IMR-90 (cell line): ENCODE measurements at places on chromosomes 5 and 9. TPM values are rescaled to one million over a fixed set of nuclear protein-coding genes. Genes with fewer than 3 reads are reported as not detected.

DNA sequence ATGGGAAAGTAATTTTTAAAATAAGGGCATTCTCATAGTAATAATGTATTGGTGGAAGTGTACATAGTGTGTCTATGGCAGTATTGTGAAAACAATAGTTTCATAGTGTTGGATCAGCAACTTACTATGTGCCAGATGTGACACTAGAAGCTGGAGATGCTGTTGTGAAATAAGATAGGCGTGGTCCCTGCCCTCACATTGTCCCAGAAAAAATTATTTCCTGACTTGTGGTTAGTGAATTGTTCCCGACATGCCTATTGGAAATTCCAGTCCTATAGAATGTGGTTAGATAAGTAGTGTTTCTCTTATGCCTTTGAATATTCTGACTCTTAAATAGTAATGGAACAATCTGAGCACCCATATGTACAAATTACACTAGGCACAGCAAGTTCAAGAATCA is 55.3 kb upstream of the MTAP start:
- DNase-seq: no peak

SPINK1 gene
- not detected in 2 replicates for total RNA-seq

DNA sequence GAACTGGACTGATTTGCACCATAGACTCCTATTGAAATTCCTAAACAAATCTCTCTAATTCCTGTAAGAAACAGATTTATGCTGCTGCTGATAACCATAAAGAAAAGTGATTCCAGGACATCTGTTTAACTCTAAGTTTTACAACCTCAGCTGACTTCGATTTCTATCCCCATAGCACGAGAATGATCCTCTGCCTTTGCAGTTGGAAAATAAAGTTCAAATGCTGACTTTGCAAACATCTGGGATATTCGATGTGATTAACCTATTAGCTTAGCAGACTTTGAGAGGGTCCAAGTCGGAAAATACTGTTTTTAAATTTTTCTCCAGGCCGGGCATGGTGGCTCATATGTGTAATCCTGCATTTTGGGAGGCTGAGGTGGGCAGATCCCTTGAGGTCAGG is 247.3 kb downstream of the PSAT1 start:
- no peak for DNase-seq

DNA sequence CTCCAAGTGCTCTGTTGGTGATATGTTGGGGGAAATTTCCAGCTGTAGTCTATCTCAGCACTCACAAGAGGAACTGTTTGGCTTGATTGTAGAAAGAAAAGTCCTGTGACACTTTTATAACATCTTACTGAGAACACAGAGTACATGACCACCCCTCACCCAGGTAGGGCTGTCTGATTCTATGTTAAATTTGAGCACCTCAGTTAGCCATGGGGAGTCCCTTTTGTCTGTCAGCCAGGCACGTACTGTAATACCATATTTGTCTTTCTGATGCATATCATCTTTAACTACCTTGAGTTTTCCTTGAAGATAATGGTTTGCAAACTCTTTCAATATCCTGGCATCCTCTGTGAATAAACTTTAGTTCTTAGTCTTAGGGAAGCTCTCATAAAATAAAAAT is 164.5 kb downstream of the IZUMO3 start:
- no peak for DNase-seq

PROP1 gene
- not detected in 2 replicates for total RNA-seq

DNA sequence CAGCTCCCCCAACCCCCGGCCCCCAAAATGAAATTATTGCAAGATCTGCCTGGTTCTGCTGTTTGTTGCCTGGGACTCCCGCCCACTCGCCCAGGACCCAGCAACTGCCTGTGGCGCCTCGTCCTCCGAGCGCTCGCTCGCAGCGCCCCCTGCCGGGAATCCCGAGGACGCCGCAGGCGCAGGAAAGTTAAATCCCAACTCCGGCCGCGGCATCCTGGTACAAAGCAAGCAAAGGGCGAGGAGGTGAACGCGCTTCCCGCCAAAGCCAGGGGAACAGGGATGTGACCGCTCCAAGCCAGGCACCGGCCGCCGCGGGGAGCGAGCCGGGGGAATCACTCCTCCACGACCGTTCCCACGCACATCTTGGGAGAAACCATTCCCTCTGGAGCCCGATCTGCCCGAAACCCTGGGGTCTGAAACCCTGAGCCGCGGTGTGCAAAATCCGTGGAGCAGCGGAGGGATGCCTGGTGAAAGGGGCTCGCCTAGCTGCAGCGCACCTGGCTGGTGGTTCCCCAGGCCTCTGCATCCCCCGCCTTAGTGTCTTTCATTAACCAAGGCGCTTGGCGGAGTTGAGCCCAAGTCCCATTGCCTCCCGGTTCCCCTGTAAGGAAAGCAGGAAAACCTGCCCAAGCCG is 1.3 kb downstream of the SEMA5A start:
- DNase-seq: peak; percentile 80

ITGA1 gene
- 74.4 and 95.2 TPM in 2 replicates for total RNA-seq

DNA sequence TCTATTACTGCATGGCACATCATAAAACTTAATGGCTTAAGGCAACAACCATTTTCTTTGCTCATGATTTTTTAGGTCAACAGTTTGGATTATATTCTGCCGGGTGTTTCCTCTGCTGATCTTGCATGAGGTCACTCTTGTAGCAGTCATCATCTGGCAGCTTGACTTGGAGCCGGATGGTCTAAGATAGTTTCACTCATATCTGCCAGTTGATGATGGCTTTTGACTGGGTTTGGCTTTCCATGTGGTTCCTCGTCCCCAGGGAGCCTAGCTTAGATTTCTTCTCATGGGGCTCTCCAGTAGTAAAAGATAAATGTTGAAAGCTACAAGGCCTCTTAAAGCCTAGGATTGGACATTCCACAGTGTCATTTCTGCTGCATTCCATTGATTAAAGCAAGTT is 27.4 kb downstream of the LNPEP start:
- DNase-seq: peak; percentile 82

DNA sequence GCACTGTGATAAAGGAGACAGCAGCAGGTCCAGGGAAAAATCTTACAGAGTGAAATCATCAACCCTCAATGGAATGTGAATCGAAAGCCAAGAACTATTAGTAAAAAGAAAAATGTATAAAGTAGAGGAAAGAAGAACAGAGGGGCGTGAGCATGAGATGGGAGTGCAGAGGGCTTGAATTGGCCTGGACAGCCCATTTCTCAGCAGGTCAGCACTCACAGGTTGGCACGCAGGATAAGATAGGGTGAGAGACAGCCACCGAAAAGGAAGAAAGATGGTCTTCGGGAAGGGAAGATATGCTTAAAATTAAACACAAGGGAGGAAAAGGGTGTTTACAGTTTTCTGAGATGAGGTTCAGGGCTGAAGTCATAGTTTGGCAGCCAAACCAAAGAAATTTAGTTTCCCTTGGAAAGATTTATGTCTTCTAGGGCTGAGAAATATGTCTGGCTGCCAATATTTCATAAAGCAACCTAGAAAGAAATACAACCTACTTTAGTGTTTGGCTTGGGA is 524.7 kb downstream of the SPATA31D1 start:
- peak; percentile 72 for DNase-seq

PPP3R2 gene
- total RNA-seq: not detected in 2 replicates

KLF4 gene
- total RNA-seq: 1.3 and 2.2 TPM in 2 replicates

- peak; percentile 4 for DNase-seq
These were observed 45.3 kb downstream of the INSL6 start for GRCh38 chr9:5140151-5140550.

GRCh38 chr5:115180165-115180709 is 10.5 kb upstream of the TRIM36 start:
- peak; percentile 4 for DNase-seq

- no peak for DNase-seq
These were observed 314.5 kb downstream of the SPATA31D1 start for GRCh38 chr9:82302968-82303655.

- DNase-seq: no peak
These were observed 842 bp upstream of the ANGPTL2 start for GRCh38 chr9:127123064-127123890.

KIAA0825 gene
- 1.8 and 3.9 TPM in 2 replicates for total RNA-seq

DNA sequence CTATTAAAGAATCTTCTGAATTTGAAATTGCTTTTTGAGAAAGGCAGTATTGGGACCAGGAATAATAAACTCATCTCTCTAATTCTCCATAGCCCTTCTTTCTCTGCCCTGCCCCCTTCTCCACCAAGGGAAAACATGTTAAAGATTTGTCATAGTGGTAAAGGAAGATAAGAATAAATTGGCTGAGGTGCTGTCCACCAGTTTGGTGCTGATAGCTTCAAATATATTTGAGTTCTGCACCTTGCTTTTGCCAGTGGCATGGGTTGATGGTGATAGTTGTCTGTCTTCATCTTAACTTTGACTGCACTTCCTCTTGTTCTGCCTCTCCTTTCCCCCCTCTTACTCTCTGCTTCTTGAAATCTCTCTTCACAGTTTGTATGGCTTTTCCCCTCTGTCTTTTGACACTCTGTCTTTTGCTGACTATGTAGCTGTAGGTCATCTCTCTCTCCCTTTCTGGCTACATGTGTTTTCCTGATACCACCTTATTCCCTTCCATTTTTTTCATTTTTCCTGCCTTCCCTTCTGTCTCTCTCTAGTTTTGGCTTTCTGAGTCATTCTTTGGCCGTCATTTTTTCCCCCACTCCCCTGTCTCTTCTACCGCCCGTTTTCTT is 56.6 kb downstream of the NDUFS4 start:
- peak; percentile 5 for DNase-seq

GRCh38 chr9:16312962-16313546 is 557.4 kb downstream of the BNC2 start:
- DNase-seq: no peak

DNA sequence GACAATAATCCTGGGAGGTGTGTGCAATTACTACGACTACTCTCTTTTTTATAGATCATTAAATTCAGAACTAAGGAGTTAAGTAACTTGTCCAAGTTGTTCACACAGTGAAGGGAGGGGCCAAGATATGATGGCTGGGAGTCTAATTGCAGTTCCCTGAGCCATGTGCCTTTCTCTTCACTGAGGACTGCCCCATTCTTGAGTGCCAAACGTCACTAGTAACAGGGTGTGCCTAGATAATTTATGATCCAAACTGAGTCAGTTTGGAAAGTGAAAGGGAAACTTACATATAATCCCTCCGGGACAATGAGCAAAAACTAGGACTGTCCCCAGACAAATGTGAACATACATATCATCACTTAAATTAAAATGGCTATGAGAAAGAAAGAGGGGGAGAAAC is 20.2 kb downstream of the IL7R start:
- no peak for DNase-seq

- DNase-seq: peak; percentile 78
These were observed at the start of gene GEMIN5 for GRCh38 chr5:154937718-154938466. TSS of gene GEMIN5 (minus strand) at chr5:154938211. CDS start at chr5:154938133, 78 bp downstream.

DNA sequence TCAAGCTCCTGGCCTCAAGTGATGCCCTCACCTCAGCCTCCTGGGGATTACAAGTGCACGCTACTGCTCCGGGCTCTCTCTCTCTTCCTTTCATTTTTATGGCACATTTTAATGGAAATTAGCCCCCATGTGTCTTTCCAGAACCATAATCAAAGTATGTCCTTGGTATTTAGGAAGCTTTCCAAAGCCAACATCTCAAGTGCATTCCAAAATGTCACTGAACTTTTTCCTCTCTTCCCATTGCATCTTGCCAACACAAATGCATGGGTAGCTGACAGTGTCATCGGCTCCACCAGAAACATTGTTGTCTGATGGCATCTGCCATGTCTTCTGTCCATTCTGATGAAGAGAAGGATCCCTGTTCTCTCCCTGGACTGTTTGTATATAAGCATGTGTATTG is 90.5 kb upstream of the ANXA1 start:
- DNase-seq: no peak

DNA sequence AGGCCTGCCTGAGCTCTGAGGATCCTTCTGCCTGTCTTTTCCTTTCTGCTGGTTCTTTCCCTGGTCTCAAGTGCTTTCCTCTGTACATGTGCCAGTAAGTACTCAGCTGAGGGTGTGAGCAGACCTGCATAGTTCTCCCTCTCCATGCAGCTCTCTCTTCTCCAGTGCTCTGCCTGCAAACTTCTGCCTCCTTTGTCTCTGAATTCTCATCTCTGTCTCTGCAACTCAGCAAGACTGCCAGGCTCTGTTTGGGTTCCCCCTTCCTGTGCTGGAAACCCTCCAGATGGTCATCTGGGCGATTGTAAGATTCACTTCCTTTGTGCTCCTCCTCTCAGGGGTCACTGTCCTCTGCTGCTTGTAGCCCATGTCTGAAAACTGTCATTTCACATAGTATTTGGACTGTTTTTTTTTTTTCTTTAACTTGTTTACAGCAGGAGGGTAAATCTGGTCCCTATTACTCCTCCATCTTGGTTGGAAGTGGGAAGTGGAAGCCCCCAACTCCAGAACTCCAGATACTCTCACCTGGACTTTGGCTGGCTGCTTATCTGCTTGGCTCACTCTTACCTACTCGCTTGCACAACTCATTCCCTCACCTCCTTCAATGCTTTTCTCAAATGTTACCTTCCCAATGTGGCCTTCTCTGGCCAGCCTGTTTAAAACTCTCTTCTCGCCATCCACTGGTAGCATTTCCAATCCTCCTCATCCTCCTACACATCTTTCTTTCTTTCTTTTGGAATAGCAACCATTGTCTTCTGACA is 175.3 kb upstream of the TBC1D2 start:
- DNase-seq: peak; percentile 50

- peak; percentile 11 for DNase-seq
These were observed 126.1 kb downstream of the NPR3 start for GRCh38 chr5:32837211-32837610.
